Activated B cell treated with CpG ODN at 0.5 μM for 24 hours (primary cell): ENCODE measurements at places on chromosomes 6 and 20.

DNA sequence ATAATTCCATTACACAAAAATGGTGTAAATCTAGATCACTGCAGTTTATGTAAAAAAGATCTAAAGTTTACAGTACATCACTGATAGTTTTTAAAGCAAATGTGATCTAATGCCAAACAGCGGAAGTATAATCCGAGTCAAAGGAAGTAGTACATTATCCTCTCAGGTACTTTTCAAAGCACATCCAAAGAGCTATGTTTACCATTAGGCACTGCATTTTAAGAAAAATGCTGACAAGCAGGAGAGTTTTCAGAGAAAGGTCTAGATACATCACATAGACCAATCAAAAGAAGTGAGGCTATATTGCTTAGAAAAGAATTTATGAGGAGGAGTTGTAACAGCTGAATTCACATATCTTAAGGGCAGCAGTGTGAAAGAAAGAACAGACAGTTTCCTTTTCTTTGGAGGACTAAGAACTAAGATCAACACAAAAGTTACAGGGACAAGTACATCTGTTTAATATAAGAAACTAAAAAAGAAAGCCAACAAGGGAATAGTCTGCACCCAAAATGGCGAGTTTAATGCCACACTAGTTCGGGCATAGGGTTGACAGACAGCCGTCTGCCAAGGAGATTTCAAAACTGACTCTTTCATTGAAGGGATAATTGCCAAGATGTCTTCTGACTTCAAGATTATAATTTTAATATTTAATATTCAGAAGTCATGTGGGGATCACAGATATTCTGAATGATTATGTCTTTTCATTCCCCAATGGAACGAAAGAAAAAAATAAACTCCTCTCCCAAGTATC, 1.4 kb downstream of the ZNF184 start:
- no peak for DNase-seq

- DNase-seq, result no peak
These were observed 170.9 kb downstream of the UBE3D start for GRCh38 chr6:82894653-82895259.

GRCh38 chr6:38686270-38687042, 16.5 kb downstream of the GLO1 start:
- no peak for DNase-seq

GRCh38 chr6:86154852-86155251, 512.2 kb upstream of the SYNCRIP start:
- no peak for DNase-seq

DNA sequence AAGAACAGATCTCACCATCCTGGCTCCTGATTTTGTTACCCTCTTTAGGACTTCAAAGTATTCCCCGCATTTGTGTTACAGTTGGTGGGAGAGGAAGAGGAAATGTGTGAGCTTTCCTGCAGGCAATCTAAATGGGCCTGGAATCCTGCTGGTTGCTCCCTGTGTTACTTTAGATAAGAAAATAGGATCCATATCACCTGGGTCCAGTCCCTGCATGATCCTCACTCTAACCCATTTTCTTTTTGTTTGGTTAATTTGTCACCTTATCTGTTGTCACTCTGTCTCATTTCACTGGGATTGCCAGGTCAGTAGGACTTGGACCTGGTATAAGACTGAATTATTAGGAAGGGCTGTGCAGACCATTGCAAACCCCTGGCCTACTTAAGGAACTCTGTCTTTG, 175.9 kb upstream of the GJE1 start:
- DNase-seq, result no peak
